ENCODE measurements at places on chromosomes 13 and 19. TPM values are rescaled to one million over a fixed set of nuclear protein-coding genes. Genes with fewer than 3 reads are reported as not detected.

The NLRP9 gene
- not detected for total RNA-seq

DNA sequence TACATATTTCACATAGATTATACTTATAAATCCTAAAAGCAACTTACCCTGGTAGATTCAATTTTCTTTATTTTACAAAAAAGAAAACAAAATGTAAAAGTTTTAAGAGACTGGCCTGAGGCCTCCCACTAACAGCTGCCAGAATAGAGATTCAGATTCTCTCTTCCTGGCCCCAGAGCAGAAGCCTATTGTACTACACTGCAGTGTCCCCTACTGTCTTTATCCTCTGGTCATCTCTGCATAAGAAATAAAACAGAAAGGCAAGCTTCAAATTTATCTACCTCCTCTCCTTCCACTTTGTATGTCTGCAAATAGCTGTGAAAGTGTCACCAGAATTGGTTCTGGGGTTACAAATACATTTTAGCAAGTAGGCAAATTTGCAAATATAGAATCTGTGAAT lies 1004.1 kb upstream of the PCDH9 start:
- no peak for DNase-seq

DNA sequence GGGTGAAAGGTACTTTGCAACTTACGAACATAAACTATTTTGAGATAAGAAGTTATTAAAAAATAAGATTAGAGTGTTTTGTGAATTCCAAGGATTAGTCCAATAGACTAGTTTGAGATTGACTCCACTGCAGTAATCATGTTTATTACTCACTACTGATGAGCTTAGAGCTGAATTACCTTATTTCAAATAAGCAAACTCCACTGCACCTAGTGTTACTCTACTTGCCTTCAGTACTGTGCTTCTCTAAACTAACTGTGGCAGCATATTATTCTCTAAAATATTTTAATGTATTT lies 111.7 kb downstream of the MIPEP start:
- no peak for DNase-seq

DNA sequence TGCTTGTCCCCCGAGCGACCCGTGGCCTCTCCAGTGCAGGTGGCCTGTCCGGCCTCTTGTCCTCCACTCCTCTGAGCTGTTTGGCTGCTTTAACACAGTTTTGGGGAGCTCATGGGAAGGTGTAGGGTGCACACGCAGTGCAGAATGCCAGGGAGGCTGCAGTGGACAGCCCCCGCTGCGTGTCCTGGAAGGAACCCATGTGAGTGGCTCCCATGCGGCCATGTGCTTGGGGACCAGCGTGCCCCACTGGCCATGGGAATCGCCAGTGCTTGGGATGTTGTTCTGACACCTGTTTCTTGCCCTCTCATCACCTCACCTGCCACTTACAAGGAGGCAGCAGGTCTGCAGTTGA lies 22.6 kb upstream of the F7 start:
- no peak for DNase-seq

DNA sequence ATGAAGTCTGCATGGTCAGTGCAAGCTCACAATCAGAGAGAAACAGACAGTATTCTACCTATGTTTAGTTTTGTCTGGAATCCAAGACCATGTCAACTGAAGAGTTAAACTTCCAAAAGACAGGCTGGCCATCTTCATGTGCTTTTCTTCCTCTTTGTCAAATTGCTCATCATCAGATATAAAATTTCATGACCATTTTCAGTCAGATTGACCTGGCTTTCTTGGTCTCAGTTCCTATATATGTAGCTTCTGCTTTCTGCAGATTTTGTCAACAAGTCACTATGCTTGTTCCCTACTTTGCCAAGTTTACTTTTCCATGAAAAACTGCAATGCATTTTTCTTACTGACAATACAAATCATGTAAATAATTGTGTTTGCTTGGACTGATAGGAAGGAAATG lies 13.9 kb downstream of the SLC46A3 start:
- DNase-seq: no peak

DNA sequence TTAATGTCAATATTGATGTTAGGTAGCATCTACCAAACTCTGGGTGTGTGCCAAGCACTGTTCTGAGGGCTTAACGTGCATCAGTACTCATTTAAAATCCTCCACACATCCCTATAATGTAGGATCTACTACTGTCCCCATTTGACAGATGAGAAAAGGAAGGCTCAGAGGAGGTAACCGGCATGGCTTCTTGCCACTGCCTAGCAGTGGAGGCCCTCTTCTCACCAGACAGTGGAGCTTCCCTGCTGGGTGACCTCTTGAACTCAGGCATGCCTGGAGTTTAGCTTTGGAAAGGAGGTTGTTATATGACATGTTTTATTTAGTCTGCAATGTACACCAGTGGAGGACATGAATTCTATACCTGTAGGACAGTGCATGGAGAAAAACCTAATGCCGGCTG lies 2.1 kb downstream of the SPATA13 start:
- DNase-seq: no peak

GRCh38 chr13:30908416-30908980 lies 2.4 kb downstream of the MEDAG start:
- DNase-seq: no peak

DNA sequence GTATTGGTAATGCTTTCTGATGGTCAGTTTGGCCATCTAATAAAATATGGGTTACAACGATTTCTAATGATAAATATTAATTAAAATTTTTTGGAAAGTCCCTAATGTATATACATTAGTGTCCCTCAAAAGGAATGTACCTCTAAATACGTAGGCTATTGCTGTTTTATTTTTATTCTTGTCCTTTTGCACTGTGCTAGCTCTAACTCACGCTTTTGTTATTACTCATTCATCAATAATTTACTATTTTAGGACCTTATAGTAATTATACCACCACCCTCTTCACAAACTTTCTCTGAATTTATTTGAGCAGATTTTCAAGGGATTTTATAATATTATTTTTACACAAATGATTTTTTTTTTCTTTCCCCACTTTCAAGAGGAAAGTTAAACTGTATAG lies 795.9 kb upstream of the PCDH9 start:
- DNase-seq: no peak

The PLEKHA4 gene
- total RNA-seq: 23.0 TPM

- no peak for DNase-seq
Measured at GRCh38 chr19:793806-794205, 3.4 kb upstream of the PTBP1 start.

The PSG6 gene
- total RNA-seq: not detected

DNA sequence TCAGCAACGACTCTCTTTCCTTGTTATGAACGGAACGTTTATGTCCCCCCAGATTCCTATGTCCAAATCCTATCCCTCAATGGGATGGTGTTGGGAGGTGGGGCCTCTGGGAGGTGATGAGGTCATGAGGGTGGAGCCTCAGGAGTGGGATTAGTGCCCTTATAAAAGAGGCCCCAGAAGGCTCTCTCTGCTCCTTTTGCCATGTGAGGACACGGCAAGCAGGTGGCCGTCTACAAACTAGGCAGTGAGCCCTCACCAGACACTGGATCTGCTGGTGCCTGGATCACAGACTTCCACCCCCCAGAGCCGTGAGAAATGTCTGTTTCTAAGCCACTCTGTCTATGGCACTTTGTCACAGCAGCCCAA lies 53.2 kb downstream of the EPS15L1 start:
- no peak for DNase-seq

DNA sequence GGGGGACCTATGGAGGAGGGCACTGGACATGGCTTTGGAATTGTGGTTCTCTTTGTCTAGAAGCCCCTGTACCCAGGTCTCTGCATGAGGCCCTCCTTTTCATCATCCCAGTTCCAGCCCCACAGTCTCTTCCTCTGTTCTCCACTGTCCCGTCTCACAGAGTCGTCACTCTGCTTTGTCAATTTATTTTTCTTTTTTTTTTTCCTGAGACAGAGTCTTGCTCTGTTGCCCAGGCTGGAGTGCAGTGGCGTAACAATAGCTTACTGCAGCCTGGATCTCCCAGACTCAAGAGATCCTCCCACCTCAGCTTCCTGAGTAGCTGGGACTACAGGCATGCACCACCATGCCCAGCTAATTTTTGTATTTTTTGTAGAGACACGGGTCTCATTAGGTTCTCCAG lies 619 bp upstream of the EXOC3L2 start:
- no peak for DNase-seq

DNA sequence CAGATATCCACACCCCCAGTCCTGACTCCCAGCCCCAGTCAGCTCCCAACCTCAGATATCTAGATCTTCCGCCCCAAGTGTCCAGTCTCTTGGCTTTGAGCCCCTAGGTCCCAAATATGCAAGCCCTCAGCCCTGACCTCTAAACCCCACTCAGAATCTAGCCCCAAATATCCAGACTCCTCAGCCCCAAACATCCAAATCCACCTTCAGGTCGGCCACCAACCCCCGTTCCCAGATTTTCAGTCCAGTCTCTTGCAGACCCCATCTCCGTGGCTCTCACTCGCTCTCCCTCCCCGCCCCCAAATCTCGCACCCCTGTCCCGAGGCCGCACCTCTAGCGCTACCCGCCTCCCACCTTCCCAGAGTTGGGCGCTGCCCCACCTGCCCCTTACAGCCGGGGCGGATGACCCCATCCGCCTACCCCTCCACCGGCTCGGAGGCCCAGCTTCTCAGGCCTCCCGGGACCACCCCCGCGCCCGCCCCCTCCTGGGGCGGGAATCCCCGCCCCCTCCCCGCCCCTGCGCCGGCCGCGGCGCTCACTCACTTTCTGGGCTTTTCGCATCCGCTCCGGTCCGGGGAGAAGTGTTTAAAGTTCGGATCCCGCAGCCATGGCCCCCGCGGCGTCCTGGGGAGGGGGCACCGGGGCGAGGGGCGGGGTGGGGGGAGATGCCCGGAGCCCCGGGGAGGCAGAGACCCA lies 604 bp downstream of the ERFL start:
- DNase-seq: no peak

The ZNF418 gene
- total RNA-seq: 12.1 TPM

- DNase-seq: no peak
Measured at GRCh38 chr19:46441866-46442265, 13.1 kb upstream of the PNMA8C start.

Data from ureter (tissue), 1 donor.